ENCODE measurements at places on chromosomes 12 and 14.

GRCh38 chr14:106044949-106045596 is 518.7 kb downstream of the TMEM121 start:
- DNase-seq: no peak

DNA sequence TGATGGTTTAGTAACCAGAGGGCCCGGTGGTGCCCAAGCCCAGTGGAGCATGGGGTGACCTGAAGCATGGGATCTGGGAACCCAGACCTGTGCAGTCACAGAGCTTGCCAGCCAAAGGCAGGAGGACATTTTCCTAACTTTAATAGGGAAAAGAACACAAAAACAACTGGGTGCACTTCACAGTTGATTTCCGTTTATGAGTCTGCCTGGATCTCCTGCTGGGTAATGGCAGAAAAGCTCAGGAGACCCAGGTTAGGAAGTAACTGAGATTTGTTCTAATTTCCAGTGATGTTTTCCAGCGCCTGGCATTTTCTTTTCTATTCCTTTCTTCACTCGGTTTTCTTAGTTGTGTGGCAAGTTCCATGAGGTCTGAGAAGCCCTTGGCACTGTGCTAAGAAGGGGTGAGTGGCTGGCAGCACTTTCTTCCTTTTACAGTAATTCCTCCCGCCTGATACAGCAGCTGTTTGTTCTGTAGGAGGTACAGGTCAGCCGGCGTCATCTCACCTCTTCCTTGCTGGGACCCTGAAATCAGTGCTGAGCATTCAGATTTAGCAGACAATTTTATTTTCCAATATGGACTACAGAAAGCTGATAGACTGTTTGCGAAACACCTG is 5.1 kb downstream of the CACNA1C start:
- DNase-seq: no peak

- no peak for DNase-seq
Measured at GRCh38 chr14:32552766-32553165, 223.7 kb downstream of the AKAP6 start.

GRCh38 chr12:13099066-13099843 is 4.2 kb downstream of the GSG1 start:
- DNase-seq: no peak

DNA sequence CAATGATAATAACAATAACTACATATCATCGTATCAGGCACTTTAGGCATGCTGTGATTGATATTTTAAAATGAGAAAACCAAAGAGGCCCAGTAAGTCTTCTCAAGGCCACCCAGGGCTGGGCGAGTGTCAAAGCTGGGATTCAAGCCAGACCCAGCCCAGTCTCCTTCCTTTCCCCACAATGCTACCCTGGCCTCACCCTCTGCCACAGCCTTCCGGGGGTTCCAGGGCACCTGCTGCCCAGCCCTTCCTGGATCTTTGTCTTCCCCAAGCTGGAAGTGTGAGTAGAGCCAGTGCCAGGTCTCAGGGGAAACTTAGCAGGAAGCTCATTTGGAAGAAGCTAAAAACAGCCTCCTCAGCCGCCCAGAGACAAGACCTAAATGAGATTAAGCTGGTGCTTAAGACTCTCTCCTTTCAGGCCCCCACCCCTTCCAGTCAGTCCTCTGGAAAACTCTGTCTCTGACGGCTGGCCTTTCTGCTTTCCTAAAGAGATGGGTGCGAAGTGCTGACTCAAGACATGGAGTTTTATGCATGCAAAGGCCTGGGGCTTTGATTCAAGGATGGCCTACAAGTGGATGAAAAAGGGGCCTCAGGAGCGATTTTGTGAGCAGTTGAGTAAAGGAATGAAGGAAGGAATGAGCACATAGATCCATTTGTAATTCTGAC is 184.2 kb downstream of the KCNA5 start:
- DNase-seq: no peak

DNA sequence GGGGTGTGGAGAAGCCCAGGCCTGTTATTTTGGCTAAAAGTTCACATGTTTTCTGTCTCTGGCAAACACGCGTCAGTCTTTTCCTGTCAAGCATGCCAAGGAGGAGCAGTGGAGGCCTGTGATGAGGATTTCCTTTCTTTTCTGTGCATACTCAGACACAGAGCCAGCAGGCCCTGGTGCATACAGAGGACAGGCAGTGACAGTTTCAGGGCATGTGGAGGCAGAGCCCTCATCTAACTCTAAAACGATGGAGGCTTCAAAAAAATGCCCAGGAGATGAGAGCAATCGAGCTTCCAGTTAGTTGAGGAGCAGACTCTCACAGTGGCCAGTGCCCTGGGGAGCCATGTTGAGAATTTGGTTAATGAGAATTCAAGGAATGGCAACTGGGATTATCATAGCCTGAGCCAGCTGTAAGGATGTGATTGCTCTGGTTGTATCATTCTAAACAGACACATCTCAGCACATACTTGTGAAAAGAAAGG is 66.5 kb downstream of the TRAFD1 start:
- no peak for DNase-seq

DNA sequence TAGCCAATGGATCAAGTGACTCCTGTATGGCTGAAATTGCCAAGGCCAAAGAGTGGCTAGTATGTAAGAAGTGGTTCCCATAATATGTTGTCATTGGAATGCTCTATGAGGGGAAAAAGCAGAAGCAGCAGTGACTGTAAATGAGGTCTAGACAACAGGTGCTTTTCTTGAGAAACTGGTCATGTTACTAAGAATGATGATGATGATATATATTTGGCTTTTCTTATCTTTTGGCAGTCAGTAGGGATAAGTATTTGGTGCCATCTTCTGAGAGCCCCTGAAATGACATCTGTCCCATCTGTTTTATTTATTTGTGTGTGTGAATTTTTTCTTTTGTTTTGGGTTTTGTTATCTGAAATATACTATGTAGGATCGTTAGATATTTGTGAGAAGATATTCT is 141.7 kb downstream of the SYT1 start:
- DNase-seq: no peak

- DNase-seq: no peak
Measured at GRCh38 chr14:52015411-52016030, 26.2 kb downstream of the RTRAF start.

- DNase-seq: no peak
Measured at GRCh38 chr12:65963862-65964240, 139.6 kb downstream of the HMGA2 start.

DNA sequence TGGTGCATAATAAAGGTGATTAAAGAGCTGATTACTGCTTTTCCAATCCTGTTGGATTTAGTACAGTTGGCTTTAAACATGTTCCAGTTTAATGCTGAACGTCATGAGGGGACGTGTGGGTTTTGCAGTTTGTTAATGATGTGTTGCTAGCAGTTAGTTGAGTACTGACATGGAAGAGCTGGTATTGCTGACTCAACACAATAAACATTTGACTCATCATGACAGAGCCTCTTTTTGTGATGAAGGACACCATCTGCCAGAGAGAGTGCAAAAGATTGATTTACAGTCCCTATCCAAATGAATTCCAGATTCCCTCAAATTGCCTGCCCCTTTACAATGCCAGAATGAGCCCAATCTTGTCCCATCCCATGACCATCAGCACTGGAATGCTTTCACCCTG is 346.2 kb upstream of the PRICKLE1 start:
- DNase-seq: no peak

DNA sequence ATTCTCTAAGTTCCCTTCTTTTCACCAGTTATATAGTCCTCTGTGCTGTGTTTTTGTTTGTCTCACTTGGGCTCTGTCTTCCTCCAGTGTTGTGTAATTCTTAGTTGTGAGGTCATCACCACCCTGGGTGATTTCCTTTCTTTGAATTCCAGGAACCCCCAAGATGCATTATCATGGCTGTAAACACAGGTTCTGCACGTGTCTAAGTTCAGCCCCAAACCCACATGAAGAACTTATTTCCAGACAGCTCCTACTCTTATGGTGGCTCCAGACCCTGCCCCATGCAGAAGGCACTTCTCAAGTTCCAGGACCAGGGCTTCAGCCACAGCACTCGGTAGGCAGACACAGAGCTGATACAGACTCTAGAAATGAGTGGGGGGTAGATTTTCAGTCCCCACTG is 560.5 kb downstream of the BCL11B start:
- DNase-seq: no peak

DNA sequence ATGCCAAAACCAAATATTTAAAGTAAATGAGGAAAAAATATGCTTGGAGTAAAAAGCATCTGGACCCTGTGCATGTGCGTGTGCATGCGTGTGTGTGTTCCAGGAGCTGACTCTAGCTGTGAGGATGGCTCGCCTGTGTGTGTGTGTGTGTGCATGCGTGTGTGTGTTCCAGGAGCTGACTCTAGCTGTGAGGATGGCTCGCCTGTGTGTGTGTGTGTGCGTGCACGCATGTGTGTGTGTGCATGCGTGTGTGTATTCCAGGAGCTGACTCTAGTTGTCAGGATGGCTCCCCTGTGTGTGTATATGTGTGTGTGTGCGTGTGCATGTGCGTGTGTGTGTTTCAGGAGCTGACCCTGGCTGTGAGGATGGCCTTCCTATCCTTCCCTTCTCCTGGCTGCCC is 357.7 kb downstream of the CACNA1C start:
- no peak for DNase-seq

DNA sequence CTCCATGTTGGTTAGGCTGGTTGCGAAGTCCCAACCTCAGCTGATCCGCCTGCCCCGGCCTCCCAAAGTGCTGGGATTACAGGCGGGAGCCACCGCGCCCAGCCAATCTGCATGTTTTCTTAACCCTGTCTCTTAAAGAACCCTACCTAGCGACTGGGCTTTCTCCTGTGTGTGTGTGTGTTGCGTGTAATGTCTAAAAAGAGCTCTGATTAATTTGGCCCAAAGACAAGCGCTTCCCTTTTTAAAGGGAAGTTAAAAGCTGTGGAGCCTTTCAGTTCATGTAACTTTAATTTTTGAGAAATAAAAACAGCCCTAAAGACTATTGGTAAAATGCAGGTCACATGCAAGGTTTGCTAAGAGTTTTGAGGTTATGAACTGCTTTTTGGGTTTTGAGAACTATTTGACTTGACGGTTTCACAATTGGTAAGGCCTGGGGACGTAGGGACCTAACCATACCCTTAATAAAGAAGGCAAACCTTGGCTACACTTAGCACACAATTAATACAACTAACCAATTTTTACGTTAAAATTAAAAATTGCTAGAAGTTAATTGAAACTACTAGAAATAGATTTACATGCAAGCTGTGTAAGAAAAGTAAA is 103.2 kb downstream of the KCNMB4 start:
- no peak for DNase-seq

DNA sequence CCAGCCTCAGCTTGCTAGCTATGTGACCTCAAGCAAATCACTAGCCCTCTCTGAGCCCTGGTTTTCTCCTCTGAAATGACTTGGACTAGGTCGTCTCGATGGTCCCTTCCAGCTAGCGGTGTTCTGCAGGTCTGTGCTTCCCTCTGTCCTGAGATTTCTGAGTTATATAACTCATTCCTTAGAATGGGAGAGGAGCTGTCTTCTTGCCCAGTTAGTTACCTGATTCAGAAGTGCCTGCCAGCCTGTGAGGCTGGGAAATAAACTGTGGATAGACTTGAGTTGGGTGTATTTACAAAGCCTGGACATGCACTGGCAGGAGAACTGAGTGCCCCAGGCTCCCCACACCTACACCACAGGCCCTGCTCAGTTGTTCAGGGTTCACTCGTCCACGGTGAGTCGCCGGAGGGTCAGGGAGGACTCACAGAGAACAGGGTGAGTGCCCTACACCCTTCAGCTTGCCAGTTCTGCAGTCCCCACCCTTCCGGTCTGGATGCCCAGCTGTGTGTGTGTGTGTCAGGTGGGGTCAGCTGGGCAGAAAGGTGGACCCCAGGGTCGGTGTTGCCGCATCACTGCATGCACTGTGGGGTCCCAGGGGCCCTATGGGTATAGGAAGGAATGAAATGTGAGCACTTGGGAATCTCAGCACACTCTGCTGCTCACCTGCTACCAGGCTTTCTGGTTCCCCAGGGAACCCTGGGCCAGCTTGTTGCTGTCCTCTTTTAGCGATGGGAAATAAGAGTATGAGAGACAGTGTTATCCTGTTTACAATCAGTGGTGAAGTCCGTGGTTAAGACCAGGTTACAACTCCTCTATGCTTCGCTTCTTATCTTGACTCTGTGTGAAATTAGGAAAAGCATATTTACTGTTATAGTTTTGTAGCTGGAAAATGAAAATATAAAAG is 348.2 kb downstream of the DPF3 start:
- DNase-seq: no peak

GRCh38 chr14:51365241-51365965 is 125.4 kb downstream of the TMX1 start:
- no peak for DNase-seq

DNA sequence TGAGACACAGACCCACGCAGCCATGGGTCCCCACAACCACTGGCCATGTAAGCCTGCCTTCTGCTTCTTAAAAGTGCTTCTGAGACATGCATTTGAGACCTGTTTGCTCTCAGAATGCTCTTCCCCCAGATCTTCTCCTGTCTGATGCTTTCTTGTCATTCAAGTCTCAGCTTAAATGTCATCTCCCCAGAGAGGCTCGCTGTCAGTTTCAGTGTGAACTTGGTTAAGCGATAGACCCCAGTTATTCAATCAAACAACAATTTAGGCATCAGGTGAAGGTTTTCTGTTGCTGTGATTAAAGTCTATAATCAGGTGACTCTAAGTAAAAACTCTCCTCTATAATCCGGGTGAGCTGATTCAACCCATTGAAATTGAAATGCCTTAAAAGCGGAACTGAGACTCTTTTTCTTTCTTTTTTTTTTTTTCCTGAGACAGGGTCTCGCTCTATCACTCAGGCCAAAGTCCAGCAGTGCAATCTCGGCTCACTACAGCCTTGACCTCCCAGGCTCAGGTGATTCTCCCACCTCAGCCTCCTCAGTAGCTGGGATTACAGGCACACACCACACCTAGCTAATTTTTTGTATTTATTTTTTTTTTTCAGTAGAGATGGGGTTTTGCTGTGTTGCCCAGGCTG is 123.4 kb downstream of the KSR2 start:
- DNase-seq: no peak

DNA sequence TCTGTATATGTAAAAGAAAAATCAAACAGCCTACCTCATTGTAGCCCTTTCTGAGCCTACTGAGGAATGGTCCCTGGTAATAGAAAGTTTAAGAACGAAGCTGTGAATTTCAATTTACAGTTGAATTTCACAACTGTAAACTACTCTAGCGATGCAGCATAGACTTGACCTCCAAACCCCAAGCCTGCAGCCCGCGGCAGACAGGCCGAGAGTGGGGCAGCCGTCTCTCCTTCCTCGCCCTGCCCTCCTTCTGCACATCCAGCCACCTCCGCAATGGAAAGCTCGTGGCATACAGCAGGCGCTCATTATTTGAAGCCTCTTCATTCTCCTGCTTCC is 15.3 kb downstream of the RNASE2 start:
- DNase-seq: no peak

GRCh38 chr12:29752121-29752520 is 31.6 kb downstream of the TMTC1 start:
- DNase-seq: peak; percentile 33
